ENCODE measurements at places on chromosomes 2 and 18.

- no peak for DNase-seq
Observed at GRCh38 chr2:70944111-70944690, 8.5 kb downstream of the ATP6V1B1 start.

GRCh38 chr2:95530734-95531133, 46.2 kb upstream of the TRIM43B start:
- no peak for DNase-seq

DNA sequence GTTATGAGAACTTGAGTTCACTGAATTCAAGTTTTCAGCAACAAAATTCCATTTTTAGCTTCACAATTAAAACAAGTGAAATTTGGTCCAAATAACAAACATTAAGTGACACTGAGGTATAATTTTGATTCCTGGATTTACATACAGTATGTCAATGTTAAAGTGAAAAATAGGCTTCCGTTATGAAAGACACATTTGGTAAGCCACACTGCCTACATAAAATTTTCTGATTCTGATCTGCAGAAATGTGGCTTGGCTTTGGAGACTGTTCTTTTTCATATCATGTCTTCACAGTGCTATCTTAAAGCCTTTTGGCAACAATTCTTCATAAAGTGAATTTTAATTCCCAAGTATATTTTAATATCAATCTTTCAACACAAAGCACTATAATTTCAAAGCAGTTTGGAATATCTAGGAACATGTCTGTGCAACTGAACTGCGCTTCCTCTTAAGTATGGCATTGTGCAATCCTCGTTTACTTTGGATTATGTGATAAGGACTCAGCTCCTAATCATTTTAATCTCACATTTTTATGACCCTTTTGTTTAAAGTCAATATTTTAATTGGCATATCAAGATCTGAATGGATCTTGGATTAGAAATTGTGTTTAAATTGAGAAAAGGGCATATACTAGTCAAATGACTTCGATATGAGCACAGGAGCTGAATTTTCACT, 60.0 kb downstream of the RBMS1 start:
- no peak for DNase-seq

DNA sequence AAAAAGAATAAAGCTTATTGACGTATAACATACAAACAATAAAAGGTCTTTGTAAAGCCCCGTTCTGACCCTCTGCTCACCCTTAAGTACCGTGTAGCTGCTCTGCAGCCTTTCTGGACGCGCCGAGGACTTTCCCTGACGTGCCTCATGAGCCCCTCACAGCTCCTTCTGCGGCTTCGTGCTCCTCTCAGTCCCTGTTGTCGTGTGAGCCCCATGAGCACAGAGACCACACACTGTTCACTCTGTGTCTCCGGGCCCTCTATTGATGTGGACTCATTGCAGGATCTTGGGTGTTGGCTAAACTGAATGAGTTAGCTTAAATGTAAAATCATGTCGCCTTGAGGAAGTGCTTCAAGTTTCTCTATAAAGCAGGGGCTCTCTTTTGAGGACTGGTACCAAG, 43.6 kb upstream of the INHBB start:
- DNase-seq: no peak

DNA sequence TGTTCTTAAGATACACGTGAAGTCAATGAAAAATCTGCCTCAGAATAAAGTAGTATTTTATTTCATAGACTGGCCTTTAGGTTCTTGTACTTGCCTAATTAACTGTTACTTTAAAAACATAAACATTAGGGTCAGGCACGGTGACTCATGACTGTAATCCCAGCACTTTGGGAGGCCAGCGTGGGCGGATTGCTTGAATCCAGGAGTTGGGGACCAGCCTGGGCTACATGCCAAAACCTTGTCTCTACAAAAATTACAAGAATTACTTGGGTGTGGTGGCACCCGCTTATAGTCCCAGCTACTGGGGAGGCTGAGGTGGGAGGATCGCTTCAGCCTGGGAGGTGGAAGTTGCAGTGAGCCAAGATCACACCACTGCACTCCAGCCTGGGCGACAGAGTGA, 16.0 kb upstream of the SNORC start:
- DNase-seq: no peak

GRCh38 chr2:109560265-109560664, 53.5 kb downstream of the SEPTIN10 start:
- DNase-seq: no peak

DNA sequence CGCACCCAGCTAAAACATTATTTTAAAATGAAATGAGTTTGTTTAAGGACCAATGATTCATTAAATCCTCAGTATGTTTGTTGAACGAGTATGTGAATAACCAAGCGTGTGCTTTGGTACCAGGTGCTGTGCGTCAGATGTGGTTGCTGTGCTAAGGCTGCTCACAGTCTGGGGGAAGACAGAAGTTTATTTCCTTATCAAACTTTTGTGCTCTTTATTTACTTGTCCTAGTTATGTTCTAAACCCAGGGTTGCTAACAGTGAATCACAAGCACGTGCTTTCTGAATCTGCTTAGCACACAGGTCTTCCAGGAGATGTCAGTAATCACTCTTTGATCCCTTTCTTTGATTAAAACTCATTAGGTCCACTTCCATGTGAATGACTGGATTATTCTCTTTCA, 37.0 kb downstream of the RAPGEF4 start:
- no peak for DNase-seq

GRCh38 chr18:56235071-56235470, 403.3 kb downstream of the TXNL1 start:
- DNase-seq: no peak

DNA sequence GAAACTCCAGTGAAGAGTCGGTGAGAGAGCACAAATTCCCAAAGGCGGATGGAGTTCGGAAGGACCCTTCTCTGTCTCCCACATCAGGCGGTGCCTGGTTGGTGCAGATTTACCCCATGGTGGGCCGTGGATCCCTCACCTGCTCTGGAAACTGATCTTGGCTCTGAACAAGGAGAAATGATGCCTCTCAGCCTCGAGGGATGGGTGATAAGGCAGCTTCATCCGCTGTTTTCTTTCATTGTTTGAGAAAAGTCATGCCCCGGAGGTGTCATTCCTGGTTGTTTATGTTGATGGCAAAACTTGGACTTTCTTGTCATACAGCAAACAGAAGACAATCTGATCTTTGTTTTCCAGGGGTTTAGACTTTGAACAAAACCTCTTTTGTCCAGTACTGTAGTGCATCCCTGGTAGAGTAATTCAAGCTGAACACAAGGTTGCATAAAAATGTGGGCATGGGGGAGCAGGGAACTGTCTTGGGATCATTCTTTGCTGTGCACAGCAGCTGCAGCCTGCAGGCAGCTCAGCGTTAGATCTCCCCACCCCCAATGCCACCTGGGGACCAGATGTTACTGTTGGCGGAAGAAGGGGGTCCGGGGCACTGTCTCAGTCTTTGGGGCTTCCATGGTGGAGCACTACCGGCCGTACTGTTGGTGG, 81.3 kb downstream of the NFATC1 start:
- DNase-seq: no peak

GRCh38 chr2:104344306-104344705, 509.6 kb upstream of the POU3F3 start:
- no peak for DNase-seq

DNA sequence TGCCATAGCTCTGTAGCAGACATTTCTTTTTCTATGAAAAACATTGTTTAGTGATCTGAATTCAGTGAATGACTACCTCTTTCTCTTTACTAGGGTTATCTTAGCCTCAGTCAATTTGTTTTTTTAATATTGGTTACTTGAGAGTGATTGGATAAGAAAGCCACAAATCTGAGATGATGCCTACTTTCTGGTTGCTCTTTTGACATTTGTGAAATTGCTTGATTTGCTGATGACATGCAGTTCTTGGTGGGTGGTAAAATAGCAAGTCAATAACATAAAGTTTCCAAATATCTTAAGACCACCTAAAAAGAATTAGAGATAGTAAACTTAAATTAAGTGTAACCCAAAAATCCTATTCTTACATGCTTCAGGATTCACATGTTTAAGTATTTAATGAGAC, 199.5 kb upstream of the STON1 start:
- no peak for DNase-seq

DNA sequence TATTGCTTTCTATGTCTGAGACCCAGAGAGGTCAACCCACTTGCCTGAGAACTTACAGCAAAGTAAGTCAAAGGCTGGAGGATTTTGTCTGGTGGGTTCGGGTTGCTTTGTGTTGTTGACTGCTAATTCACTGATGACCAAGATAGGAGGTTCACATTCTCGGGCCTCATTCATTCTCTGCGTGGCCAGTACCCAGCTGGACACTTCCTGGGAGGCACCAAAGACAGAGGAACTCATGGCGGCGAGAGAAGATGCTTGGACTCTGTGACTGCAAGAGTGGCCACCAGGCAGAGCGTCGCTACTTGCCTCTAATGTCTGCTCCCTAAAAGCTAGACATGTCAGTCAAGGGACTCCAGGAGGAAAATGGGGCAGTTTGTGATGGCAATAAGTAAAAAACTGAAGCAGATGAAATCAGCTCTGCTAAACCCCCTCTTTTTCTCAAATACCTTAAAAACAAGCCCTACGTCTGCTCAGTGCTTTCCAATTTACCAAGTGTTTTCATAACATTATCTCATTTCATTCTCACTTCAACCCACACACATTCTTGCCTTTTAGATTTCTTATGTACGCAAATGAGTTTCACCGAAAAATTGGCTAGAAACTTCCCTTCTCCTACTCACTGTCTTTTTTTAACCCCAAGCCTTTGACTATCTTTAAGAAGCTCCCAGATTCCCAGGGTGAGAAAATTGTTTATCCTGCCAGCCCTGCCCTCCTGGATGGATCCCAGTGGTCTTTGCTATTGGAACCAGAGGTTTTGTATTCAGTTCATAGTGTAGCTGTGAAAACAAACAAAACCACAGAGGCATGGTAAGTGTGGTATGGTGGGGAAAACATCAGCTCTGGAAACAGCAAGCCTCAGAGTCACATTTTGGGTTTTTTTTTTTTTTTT, 4.9 kb upstream of the LBH start:
- no peak for DNase-seq

DNA sequence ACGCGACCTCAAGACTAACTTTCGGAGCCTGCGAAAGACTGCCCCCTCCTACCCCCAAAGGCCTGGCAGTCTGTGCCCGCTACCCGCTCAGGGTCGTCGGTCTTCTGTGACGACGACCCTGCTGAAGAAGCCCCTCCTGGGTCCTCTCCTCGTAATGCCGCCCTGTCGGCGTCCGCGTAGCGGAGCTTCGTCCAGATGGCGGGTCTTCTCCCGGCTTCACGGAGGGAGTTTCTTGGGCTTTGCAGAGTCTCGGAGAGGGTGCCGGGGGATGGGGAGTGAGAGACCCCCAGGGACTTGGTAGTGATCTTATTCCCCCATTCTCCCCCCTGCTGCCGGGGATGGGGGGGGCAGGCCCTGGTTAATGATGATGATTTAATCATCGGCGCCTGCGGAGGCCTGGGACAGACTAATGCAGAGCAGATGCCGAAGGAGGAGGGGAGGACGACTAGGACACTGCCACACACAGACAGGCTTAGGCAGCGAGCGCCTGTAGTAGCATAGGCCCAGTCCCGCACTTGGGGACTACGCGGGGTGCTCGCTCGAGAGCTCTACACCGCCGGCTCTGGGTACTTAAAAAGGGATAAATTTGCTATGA, 528 bp upstream of the PCGF1 start:
- peak; percentile 57 for DNase-seq

- DNase-seq: no peak
Observed at GRCh38 chr2:39867268-39867667, 88.2 kb upstream of the THUMPD2 start.

- no peak for DNase-seq
Observed at GRCh38 chr18:69996417-69996816, 48.7 kb upstream of the CD226 start.

DNA sequence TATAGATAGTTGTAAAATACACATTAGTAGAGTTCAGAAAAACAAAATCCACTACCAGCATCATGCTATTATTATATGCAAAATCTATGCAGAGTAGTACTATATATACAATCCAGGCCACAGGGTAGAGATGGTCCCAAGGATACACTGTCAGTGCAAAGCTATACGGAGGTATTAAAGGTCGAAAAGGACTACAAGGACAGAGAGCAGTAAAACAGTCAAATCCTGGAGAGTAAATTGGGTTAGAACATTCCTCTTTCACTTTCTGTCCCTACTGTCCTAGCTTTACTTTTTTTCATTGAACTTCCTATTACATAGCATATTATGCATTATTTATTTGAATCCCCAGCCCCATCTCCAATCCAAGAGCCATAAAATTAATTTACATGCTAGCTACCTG, 39.7 kb upstream of the SDC1 start:
- no peak for DNase-seq

DNA sequence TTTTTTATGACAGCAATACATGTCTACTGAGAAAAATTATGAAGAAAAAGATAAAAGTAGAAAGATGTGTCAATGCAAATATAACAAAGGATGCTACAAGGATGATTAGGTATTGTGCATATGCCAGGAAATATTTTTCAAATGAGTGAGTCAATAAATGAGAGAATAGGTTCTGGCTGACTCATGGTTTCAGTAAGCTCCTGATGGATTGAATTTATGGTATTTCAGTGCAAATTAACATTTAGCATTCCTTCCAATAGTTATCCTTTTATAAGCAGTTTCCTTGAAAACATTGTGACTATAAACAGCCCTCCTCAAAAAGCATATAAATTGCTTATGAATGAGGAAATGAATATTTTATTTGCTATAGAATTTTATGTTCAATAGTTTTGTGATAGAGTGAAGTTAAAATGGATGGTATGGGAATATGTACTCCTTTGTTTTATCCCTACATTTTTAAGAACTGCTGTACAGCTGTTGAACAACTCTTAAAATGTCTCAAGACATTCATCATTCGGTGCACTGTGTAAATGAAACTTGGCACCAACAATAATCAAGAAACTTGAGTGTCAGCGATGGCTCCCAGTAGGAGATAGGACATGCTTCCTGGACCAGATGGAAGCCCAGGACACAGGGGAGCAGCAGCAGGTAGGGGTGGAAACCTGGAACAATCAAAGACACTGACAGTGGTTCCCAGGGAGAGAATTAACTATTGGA, 144.7 kb downstream of the PMAIP1 start:
- DNase-seq: no peak

- no peak for DNase-seq
Observed at GRCh38 chr2:16604236-16604635, 61.4 kb downstream of the CYRIA start.

- no peak for DNase-seq
Observed at GRCh38 chr2:160940699-160941098, 219.5 kb upstream of the TANK start.

- no peak for DNase-seq
Observed at GRCh38 chr2:216130346-216130971, 21.3 kb downstream of the XRCC5 start.

- no peak for DNase-seq
Observed at GRCh38 chr2:147923846-147924245, 79.0 kb downstream of the ACVR2A start.

DNA sequence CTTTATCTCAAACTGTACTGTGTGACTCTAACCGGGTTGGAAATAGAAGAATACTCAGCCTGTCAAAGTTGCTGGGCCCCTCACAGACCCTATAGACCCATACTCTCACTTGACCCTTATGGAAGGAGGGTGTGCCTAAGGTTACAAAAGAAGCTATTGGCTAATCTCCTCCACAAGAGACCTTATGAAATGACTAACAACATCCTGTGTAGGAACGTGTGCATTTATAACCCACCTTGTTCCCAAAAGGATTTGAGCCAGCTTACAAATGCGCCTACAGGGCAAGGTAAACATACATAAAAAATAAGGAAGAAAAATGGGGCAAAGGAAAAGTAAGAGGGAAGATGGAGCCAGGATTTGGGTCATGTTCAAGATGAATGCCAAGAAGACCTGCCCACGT, 225.4 kb upstream of the SMAD2 start:
- no peak for DNase-seq

GRCh38 chr2:195769975-195770374, 112.9 kb downstream of the SLC39A10 start:
- DNase-seq: no peak
